ENCODE measurements at places on chromosomes 1 and 21. TPM values are rescaled to one million over a fixed set of nuclear protein-coding genes. Genes with fewer than 3 reads are reported as not detected.

Gene IGSF9
- total RNA-seq: 1.9 TPM

Gene COA7
- total RNA-seq: 13.0 TPM

- peak; percentile 87 for DNase-seq
Observed at GRCh38 chr1:161021165-161021969, 415 bp upstream of the F11R start.

Gene ICOSLG
- total RNA-seq: 1.6 TPM

GRCh38 chr1:212219679-212220463, 65.3 kb upstream of the PPP2R5A start:
- peak; percentile 57 for DNase-seq

Gene TTC22
- 5.3 TPM for total RNA-seq

Gene CDC14A
- 8.7 TPM for total RNA-seq

GRCh38 chr1:228883535-228883934, 148.3 kb downstream of the RHOU start:
- DNase-seq: no peak

Gene NPHS2
- 2.5 TPM for total RNA-seq
